Mesenchymal stem cell (in vitro differentiated cells and primary cell): ENCODE measurements at places on chromosomes 12 and 14.

- peak; percentile 3 for DNase-seq
These were observed 34.9 kb upstream of the SIX1 start for GRCh38 chr14:60684203-60684602.

DNA sequence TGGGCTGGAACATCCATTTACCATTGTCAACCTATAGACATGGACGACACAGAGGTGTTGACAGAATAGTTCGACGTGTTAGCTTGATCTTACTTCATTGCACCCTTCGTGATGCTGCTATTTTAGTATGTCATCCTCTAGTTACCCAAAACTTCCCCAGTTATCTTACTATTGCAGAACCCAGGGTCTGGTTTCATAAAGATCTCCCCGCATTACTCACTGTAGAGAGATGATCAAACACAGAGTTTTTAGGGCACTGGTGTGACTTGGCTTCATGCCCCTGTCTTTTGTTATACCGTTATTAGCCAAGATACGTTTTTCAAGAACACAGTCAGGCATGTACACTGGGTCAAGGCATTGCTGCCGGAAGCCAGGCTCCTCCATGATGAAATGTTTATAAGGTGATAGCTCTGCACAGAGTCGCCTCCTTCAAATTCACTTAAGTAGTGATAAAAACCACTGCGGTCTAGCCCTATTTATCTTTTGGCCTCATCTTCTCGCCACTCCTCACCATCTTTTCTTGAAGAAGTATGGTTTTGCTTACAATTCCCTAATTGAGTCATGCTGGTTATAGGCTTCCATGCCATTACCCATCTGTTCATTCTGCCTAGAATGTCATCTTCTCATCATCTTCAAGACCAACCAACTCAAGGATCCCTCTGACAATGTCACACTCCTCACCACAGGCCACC lies 1127.9 kb downstream of the VRK1 start:
- no peak for DNase-seq

DNA sequence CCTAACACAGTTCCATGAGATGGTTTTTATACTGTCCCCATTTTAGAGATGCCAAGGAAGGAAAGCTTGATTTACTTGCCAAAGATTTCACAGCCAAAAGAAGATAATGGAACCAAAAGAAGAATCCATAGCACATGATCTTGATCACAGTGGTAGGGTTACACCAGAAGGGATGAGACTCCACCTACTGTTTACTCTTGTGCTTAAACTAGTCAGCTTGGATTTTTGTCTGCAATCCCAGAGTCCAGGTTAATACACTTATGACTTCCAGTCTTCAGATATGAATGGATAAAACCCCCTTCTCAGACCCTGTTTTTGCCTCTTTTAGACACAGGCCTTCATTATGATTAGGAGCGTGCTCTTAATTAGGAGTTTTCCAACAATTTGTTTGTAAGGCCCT lies 454.2 kb downstream of the AEBP2 start:
- peak; percentile 66 for DNase-seq

DNA sequence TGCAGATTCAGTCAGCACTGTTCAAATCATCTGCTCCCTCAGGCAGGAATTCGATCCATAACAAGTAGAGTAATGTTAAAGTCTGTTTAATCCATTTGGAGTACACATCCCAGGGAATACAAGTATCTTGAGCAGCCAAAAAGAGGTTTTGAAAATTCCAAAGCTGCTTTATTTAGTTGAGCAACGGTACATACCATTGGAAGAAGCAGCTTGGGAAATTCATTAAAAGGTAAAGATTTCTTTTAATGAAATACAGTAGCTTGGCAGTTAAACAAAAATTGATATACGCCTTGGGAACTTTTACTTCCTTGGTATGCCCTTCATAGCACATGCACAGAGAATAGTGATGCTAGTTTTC lies 153.8 kb downstream of the LRIG3 start:
- no peak for DNase-seq

DNA sequence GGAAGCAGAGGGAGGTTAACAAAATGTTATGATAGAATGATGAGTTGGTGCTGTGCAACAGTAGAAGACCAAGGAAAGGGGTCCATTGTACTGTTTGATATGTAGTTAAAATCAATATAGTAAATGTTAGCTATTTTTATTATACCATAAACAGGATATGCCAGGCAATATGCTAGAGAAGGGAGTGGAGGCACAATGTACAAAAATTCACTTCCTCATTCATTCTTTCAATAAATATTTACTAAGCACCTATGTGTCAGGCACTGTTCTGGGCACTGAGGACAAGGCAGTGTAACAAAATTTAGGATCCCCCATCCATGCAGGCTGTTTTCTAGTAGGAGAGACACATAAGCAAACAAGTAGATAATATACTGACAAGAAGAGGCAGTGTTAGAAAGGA lies 25.0 kb downstream of the FGD6 start:
- no peak for DNase-seq

- DNase-seq: no peak
These were observed 590.2 kb upstream of the ATXN7L3B start for GRCh38 chr12:73947326-73948026.

GRCh38 chr14:76941946-76942805 lies 86.3 kb downstream of the IRF2BPL start:
- DNase-seq: no peak

GRCh38 chr12:122243965-122244364 lies 18.1 kb upstream of the DIABLO start:
- DNase-seq: no peak

- DNase-seq: no peak
These were observed 8.9 kb downstream of the MSRB3 start for GRCh38 chr12:65287426-65287825.

- DNase-seq: peak; percentile 64
These were observed 21.3 kb downstream of the LRRIQ1 start for GRCh38 chr12:85057370-85057963.

DNA sequence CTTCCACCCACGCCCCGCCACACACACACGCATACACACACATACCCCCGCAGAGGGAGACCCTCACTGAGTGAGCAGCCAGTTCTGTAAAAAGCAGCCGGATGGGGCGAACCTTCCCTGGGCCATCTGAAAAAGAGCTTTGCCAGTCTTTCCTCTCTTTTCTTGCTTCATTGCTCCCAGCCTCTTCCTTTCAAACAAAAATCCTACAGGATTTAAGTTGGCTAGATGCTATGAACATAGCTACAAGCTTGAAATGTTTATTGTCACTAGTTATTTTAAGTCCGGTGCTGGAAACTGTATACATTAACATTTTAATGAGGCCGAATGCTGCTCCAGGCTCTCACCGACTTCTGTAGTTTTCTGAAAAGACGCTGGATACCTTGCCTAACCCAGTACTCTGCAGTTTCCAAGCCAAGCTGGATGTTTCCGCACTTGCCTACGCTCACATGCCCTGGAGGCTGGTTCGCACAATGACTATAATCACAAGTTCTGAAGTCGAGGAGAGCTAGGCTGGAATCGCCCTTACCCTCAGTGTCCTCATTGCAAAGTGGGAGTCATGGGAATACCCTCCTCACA lies 39.2 kb downstream of the LTBP2 start:
- DNase-seq: peak; percentile 69

- no peak for DNase-seq
These were observed 20.6 kb downstream of the GSG1 start for GRCh38 chr12:13082861-13083260.

DNA sequence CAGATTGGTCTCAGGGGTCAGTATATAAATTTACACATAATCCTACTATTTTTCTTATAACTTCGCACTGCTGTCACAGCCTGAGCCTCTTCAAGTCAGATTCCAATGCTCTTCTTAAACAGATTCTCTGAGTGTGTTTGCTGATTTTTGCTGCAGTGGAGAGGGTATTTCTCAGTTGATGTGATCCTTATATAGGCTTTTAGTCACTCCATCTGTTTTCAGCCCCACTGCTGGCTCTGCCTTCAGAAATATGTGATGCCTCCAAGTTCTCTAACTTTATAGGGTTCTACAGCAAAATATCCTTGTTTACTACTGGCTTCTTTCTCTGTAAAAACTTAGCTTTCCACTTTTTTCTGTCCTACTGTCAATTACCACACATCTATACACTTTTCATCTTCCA lies 702.7 kb downstream of the NRXN3 start:
- no peak for DNase-seq

- no peak for DNase-seq
These were observed 60.5 kb upstream of the NUDT4 start for GRCh38 chr12:93317227-93317626.

DNA sequence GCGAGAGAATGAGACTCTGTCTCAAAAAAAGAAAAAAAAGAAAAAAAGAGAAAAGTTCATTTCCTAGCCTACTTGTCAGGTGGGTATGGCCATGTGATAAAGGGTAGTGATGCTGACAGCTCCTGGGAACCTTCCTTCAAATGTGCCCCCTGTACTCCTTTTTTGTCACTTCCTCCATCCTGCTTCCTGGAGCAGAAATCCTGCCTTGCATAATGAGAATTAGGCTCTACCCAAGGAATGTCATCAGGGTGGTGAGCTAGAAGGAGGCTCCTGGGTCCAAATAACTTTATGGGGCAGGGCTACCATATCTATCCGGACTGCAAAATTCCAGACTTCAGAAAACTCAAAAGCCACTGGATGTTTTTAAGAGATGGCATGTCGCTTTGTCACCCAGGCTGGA lies 27.8 kb upstream of the FBXO34 start:
- DNase-seq: no peak

GRCh38 chr12:90896164-90896563 lies 58.8 kb downstream of the CCER1 start:
- peak; percentile 64 for DNase-seq

DNA sequence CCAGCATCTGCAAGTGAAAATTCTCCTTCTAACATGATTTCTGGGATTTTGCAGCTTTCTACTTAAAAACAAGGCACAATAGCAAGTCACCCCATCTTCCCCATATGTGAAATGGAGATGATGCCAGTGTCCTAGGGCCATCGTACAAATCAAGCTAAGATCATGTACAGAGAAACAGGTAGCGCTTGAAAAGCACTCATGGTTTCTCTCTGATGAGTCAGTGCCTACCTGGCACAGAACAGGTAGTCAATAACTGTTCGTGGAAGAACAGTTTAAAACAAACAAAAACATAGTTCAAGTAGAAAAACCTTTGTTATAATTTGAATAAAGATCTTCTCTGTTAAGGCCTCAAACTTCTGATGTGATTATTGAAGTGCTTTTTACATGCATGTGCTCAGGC lies 46.9 kb downstream of the RAD52 start:
- DNase-seq: no peak

DNA sequence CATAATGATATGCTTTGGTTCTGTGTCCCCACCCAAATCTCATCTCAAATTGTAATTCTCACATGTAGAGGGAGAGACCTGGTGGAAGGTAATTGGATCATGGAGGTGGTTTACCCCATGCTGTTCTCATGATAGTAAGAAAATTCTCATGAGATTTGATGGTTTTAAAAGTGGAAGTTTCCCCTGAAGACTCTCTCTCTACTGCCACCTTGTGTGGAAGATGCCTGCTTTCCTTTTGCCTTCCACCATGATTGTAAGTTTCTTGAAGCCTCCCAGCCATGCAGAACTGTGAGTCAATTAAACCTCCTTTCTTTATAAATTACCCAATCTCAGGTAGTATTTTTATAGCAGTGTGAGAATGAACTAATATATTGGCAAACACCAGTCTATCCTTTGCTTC lies 260.4 kb upstream of the PPFIA2 start:
- DNase-seq: no peak

DNA sequence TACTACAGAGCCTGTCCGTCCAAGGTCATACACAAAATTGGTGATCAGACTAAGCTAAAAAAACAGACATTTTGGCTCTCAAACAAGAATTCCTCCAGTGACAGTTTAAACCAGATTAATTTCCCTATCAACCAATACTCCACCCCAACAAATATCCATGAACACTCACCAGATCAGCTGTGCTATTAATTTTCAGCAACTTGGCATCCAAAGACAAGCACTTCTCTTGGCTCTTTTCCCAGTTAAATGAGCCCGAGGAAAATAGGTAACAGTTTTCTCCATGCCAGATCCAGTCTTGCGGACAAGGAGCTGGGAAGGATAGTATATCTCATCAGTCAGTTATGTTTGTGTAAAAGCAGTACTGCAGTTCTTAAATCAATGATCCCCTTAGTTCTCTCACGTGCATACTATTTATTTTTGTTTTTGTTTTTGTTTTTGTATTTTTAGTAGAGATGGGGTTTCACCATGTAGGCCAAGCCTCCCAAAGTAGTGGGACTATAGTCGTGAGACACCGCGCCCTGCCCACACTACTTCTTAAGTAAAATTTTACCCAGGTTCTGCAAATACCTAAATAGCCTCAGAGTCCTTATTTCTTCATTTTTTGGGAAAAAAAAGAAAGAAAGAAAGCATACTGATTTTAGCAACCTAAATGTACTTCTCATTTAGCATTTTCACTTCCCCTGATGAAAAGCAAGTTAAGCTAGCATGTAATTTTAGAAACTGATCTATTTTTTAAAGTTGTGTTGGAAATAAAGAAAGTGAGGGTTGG lies 11.1 kb downstream of the OLR1 start:
- no peak for DNase-seq

DNA sequence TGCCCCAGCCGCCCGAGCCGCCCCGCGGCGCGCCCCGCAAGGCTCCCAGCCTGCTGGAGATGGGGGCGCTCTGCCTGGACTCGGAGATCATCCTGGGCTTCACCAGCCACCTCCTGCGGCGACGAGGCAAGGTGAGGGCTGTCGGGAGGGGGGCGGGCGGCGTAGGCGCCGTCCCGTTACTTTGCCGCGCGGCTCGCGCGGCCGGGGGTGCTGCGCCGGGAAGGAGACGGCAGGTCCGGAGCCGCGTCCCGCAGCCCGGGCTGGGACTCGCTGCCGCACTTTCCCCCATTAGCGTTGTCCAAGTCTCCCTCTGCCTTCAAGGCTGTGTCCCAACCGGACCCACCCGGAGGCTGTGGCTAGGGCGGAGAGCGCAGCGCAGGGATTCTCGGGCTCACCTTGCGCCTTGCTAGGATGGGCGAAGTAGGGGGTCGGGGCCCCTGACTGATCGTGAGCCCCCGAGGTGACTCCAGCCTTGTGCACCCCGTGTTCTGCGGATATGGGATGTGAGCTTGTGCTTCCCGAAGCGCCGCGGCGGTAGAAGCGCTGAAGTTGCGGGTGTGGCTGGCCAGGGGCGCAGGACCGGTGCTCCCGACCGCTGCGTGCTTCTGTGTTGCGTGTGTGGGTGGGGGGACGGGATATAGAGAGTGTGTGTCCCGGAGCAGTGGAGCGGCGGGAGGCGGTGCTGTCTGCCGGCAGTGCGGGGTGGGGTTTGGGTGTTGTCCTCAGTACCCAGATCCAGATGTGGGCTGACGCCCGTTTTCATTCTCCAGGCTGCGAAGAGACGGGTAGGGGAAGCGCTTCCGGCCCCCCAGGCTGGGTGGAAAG lies 1.7 kb upstream of the KIF26A start:
- no peak for DNase-seq

DNA sequence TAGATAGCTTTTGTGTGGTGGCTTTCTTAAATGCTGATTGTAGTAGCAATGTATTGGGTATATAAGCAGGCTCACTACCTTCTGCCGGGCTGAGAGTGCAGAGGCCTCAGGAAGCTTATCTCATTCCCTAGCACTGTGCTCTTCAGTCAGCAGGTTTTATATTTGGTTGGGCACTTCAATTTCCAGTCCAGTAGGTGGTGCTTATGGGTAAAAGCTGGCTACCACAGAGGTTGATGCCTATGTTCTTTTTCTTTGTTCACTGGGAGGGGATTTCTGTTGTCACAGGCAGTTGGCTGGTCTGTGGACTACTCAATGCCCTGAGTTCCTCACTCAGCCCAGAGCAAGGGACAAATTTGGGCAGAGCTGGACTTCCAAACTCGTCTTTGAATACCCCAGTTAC lies 43.0 kb upstream of the GLIPR1 start:
- peak; percentile 38 for DNase-seq

GRCh38 chr12:30145684-30146032 lies 361.9 kb upstream of the TMTC1 start:
- no peak for DNase-seq
